ENCODE measurements at places on chromosomes 7 and 10. TPM values are rescaled to one million over a fixed set of nuclear protein-coding genes. Genes with fewer than 3 reads are reported as not detected.

The POLR2J2 gene
- 6.9 TPM for total RNA-seq

The HMX2 gene
- total RNA-seq: not detected

The STOX1 gene
- 5.0 TPM for total RNA-seq

The AKR1C4 gene
- total RNA-seq: not detected

The CYP2E1 gene
- 0.31 TPM for total RNA-seq

The SFRP5 gene
- 6.9 TPM for total RNA-seq

The MRPS16 gene
- 60.2 TPM for total RNA-seq

The HYAL4 gene
- total RNA-seq: not detected

The LAMB1 gene
- total RNA-seq: 335 TPM

- no peak for DNase-seq
These were observed 215.8 kb downstream of the PTPRN2 start for GRCh38 chr7:158371856-158372255.

DNA sequence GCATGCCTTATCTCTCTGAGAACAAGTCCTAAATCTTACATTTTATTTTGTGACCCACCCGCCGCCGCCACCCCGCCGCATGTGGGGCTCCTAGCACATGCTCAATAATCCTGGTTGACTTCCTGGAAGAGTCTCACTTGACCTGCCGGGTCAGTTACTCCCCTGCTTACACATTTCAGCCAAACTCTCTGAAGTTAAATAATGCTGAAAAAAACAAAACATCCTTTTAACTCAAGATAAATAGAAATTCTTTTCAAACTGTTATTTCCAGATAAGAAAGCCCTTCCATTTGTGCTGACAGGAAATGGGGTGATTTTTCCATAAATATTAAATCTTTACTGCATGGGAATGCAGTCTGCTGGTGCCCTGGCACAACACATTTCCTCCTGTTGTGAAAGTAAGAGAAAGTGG lies 123.5 kb downstream of the ABLIM1 start:
- DNase-seq: no peak

- DNase-seq: no peak
These were observed 10.8 kb upstream of the JCAD start for GRCh38 chr10:30070001-30070685.

DNA sequence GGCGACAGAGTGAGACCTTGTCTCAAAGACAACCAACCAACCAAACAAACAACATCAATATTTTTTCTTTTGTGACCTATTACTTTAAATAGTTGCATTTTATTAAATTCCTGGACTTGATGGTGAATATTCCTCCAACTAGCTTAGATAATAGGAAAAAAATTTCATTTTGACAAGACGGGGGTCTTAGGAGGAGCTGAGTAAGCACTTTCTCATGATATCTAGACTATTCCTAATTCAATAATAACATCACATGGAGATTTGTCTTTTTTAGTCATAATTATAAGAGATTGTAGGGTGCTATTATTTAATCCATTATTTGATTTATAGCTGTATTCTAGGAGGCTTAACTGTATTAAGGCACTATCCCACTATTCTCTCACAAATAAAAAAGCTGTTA lies 702.5 kb downstream of the PHTF2 start:
- no peak for DNase-seq

Data from tongue (tissue), 3 donors.